ENCODE measurements at places on chromosomes 1 and 21. TPM values are rescaled to one million over a fixed set of nuclear protein-coding genes. Genes with fewer than 3 reads are reported as not detected.

The ZNF593OS gene
- total RNA-seq: not detected

The ARTN gene
- not detected for total RNA-seq

The LYPD8 gene
- total RNA-seq: not detected

The KCNA3 gene
- 5.6 TPM for total RNA-seq

The BMP8B gene
- total RNA-seq: not detected

The UBL4B gene
- total RNA-seq: not detected

The MEX3A gene
- 1.7 TPM for total RNA-seq

The MX2 gene
- 3.6 TPM for total RNA-seq

The APCS gene
- total RNA-seq: not detected

The KRTAP10-2 gene
- total RNA-seq: not detected

The HHIPL2 gene
- total RNA-seq: 0.33 TPM

The ADCY10 gene
- total RNA-seq: under 0.01 TPM

The ZNF670 gene
- total RNA-seq: 3.0 TPM

The PYHIN1 gene
- total RNA-seq: not detected

The TRIM17 gene
- 0.26 TPM for total RNA-seq

The AKR7A3 gene
- total RNA-seq: 0.33 TPM

The OR6N1 gene
- total RNA-seq: not detected

The SERPINC1 gene
- total RNA-seq: under 0.01 TPM

The SIPA1L2 gene
- 12.6 TPM for total RNA-seq

The NR5A2 gene
- not detected for total RNA-seq

The SLC6A9 gene
- 13.6 TPM for total RNA-seq

The CNIH4 gene
- 95.5 TPM for total RNA-seq

The CRABP2 gene
- total RNA-seq: 70.4 TPM

The FCRLA gene
- total RNA-seq: 0.17 TPM

The MR1 gene
- 14.9 TPM for total RNA-seq

The INTS11 gene
- total RNA-seq: 69.2 TPM

The TNFRSF14 gene
- total RNA-seq: 76.3 TPM

The MAP3K6 gene
- 8.3 TPM for total RNA-seq

The PER3 gene
- total RNA-seq: 18.8 TPM

The SH2D1B gene
- total RNA-seq: not detected

The RHCE gene
- 0.26 TPM for total RNA-seq

The FCER1G gene
- not detected for total RNA-seq

The PEX11B gene
- 21.1 TPM for total RNA-seq

The RGL1 gene
- 16.2 TPM for total RNA-seq

The PKLR gene
- not detected for total RNA-seq

The NUF2 gene
- 0.51 TPM for total RNA-seq
